Activated CD4-positive, alpha-beta T cell treated with anti-CD3 and anti-CD28 coated beads, Interleukin-2, amount 10 ng/mL, durations not matched to agents 7 days and 5 days (primary cell): ENCODE measurements at places on chromosomes 11 and 22. TPM values are rescaled to one million over a fixed set of nuclear protein-coding genes. Genes with fewer than 3 reads are reported as not detected.
A peak's percentile ranks its signal among the peaks of the same experiment; 100 is the strongest.

- H3K4me1 ChIP-seq, result peaks cover 35% of the 10 kb centered on the region
- peak overlapping the region; percentile 19 for H3K27ac ChIP-seq
- H3K27me3 ChIP-seq, result no peaks in the 10 kb centered on the region
- H3K36me3 ChIP-seq, result peaks cover 52% of the 10 kb centered on the region
- no peak overlapping the region for H3K4me3 ChIP-seq
Measured at GRCh38 chr22:45335854-45336522, 26.3 kb downstream of the FAM118A start.

DNA sequence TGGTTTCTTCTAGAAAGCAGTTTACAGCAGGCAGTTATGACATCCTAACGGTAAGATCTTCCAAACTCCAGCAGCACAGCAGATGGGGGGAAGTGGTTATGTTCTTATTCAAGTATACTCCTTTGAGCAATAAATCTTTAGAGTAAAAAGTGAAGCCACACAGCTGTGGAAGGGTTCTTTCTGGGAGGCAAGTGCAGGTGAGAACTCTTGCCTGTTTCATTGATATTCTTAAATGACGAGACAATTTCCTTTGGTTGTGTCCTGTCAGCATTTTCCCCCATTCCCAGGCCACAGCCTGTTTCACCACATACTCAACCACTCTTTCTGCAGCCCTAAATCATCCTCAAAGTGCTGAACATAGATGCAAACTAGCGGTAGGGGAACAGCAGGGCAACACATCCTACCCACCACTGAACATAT lies 207.3 kb upstream of the MTNR1B start:
- DNase-seq, result no peak
- no peak overlapping the region for H3K27ac ChIP-seq
- no peaks in the 10 kb centered on the region for H3K36me3 ChIP-seq
- H3K27me3 ChIP-seq, result peaks cover 9% of the 10 kb centered on the region
- H3K4me3 ChIP-seq, result no peak overlapping the region

GRCh38 chr11:77069336-77069968 lies 2.7 kb downstream of the CAPN5 start:
- H3K4me1 ChIP-seq, result peaks cover 25% of the 10 kb centered on the region
- no peak overlapping the region for H3K4me3 ChIP-seq
- H3K36me3 ChIP-seq, result no peaks in the 10 kb centered on the region
- DNase-seq, result no peak

DNA sequence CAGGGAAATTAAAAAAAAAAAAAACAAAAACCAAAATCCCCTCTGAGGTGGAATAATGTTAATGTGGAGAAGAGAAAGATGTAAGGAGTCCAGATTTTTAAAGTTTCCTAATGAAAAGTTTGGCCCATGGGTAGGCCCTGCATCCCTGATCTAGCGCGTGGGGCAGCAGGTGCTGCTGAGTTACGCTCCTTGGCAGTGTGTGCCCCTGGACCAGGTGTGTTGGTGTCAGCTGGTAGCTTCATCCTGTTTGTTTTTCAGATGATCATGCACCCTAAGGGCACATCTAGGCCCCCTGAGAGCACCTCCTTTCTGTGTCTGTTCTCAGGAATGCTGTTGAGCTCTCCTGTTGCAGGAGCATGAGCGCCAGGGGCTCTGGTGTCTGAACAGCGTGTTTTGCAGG lies 6.7 kb downstream of the DGCR8 start:
- peaks cover 45% of the 10 kb centered on the region for H3K36me3 ChIP-seq
- no peak for DNase-seq
- no peak overlapping the region for H3K27ac ChIP-seq
- peaks cover 43% of the 10 kb centered on the region for H3K4me1 ChIP-seq

GRCh38 chr11:95338430-95338991 lies 107.5 kb upstream of the SESN3 start:
- no peaks in the 10 kb centered on the region for H3K27me3 ChIP-seq
- no peak for DNase-seq
- peaks cover 23% of the 10 kb centered on the region for H3K4me1 ChIP-seq
- no peak overlapping the region for H3K4me3 ChIP-seq

DNA sequence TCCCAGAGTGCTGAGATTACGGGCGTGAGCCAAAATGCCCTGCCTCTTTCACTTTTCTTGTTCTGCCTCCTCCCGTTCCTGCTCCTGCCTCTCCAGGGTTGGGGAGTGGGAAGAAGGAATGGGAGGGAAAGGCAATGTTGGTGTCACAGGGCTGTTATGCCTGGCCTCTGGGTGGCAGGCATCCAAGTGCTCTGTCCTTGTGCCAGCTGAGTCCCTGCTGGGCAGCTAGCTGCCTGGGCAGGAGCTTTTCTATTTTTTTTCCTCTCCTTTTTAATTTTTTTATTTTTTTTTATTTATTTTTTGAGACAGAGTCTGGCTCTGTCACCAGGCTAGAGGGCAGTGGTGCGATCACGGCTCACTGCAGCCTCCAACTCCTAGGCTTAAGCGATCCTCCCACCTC lies 4.1 kb upstream of the SAC3D1 start:
- peaks cover 12% of the 10 kb centered on the region for H3K4me1 ChIP-seq
- H3K36me3 ChIP-seq, result peaks cover 2% of the 10 kb centered on the region
- no peaks in the 10 kb centered on the region for H3K27me3 ChIP-seq
- no peak overlapping the region for H3K27ac ChIP-seq
- no peak for DNase-seq
- H3K4me3 ChIP-seq, result no peak overlapping the region

DNA sequence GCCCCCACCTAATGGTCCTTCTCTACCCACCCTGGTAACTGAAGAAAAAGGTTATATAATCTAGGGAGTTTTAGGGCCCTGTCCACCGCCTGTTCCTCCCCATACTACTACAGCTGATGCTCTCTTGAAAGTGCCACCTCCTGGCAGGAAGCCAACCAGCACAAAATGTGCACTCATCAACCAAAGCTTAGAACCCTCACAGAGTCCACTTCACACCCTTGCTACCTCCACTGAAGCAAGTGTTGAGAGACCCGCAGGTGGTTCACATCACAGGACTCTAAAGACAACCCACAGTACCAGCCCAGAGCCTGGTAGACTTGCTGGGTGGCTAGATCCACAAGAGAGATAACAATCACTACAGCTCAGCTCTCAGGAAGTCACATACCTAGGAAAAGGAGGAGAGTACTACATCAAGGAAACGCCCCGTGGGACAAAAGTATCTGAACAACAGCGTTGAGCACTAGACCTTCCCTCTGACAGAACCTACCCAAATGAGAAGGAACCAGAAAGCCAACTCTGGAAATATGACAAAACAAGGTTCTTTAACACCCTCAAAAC lies 17.5 kb upstream of the OR10W1 start:
- H3K4me3 ChIP-seq, result no peak overlapping the region
- no peaks in the 10 kb centered on the region for H3K36me3 ChIP-seq
- no peaks in the 10 kb centered on the region for H3K4me1 ChIP-seq
- no peak overlapping the region for H3K27ac ChIP-seq

DNA sequence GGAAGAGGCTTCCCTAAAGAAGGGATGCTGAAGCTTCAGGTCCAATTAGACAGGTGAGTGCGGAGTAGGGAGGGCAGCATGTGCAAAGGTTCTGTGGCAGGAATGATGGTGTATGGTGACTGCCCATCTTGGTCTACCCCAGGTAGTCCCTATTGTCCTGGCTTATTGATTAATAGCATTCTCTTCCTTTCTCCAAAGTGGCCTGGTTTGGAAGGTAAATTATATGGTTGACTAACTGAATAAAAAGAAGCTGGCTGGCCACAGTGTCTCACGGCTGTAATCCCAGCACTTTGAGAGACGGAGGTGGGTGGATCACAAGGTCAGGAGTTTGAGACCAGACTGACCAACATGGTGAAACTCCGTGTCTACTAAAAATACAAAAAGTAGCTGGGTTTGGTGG lies 230.5 kb downstream of the MIAT start:
- peaks cover 2% of the 10 kb centered on the region for H3K27me3 ChIP-seq
- H3K27ac ChIP-seq, result no peak overlapping the region
- no peaks in the 10 kb centered on the region for H3K36me3 ChIP-seq
- DNase-seq, result no peak
- H3K4me1 ChIP-seq, result no peaks in the 10 kb centered on the region

- H3K4me3 ChIP-seq, result peak within 1 kb of the TSS; percentile 82
- peaks cover 1% of the 10 kb centered on the region for H3K27me3 ChIP-seq
- peak within 1 kb of the TSS; percentile 91 for H3K27ac ChIP-seq
- peaks cover 14% of the 10 kb centered on the region for H3K36me3 ChIP-seq
- peaks cover 30% of the 10 kb centered on the region for H3K4me1 ChIP-seq
Measured at GRCh38 chr11:64284048-64284961, at the start of gene BAD. Gene BAD (minus strand): TSS chr11:64284665. CDS start chr11:64284368, 297 bp downstream.

DNA sequence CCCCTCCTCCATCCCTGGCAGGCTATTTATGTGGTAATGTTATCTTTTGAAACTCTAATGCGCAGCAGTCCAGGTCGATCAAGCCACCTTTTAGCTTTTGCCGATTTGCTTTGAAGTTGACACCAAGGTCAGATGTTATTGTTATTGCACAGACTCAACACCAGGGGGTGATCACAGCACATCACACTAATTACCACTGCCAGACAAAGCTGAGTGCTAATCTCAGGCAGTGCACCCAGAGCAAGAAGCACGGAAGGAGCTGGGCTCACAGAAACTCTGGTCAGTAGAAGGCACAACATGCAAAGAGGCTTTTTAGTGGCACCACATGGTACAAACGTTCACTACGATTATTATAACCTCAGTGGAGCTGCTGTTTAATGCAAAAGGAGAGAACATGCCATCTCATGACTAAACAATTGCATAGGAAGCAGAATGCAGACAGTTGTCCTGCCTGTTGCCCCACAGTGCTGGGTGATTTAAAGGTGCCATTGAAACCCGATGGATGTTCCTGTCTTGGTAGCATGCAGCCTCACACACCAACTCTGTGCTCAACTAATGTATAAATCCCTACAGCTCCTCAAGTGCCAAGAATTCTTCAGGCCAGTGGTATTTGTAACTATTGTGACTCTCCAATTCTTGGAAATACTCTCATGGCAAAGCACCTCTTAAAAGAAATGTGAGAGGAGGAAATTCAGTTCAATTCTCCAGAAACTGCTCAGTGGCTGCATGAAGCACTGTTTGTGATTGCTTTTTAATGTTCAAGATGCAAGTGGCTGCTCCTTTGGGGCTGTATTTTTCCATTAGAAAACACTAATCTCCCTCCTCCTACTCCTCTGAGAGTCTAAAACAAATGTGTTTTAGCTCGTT lies 353.9 kb upstream of the DDI1 start:
- H3K4me3 ChIP-seq, result no peak overlapping the region
- no peak overlapping the region for H3K27ac ChIP-seq
- H3K27me3 ChIP-seq, result no peaks in the 10 kb centered on the region
- peaks cover 3% of the 10 kb centered on the region for H3K4me1 ChIP-seq

GRCh38 chr11:76382209-76382608 lies 1.1 kb downstream of the GVQW3 start:
- no peaks in the 10 kb centered on the region for H3K27me3 ChIP-seq
- peaks cover 13% of the 10 kb centered on the region for H3K36me3 ChIP-seq
- peak overlapping the region; percentile 90 for H3K4me3 ChIP-seq
- H3K27ac ChIP-seq, result no peak overlapping the region
- no peak for DNase-seq

GRCh38 chr22:46165977-46166376 lies 15.7 kb downstream of the PPARA start:
- H3K4me3 ChIP-seq, result no peak overlapping the region
- H3K27ac ChIP-seq, result no peak overlapping the region
- H3K27me3 ChIP-seq, result no peaks in the 10 kb centered on the region
- no peaks in the 10 kb centered on the region for H3K36me3 ChIP-seq
- DNase-seq, result no peak

GRCh38 chr22:29716814-29717545 lies 2.8 kb upstream of the CABP7 start:
- peak; percentile 54 for DNase-seq
- H3K27ac ChIP-seq, result no peak overlapping the region
- no peaks in the 10 kb centered on the region for H3K36me3 ChIP-seq

- H3K36me3 ChIP-seq, result no peaks in the 10 kb centered on the region
- no peak for DNase-seq
- H3K27ac ChIP-seq, result no peak overlapping the region
- H3K4me3 ChIP-seq, result no peak overlapping the region
- peaks cover under 1% of the 10 kb centered on the region for H3K27me3 ChIP-seq
Measured at GRCh38 chr11:68976563-68976962, 4.2 kb downstream of the MRGPRD start.

GRCh38 chr11:65863889-65864705 lies 3.9 kb downstream of the MUS81 start:
- H3K36me3 ChIP-seq, result peaks cover 41% of the 10 kb centered on the region
- no peak for DNase-seq
- H3K27me3 ChIP-seq, result no peaks in the 10 kb centered on the region
- no peak overlapping the region for H3K4me3 ChIP-seq
- peaks cover 28% of the 10 kb centered on the region for H3K4me1 ChIP-seq
- H3K27ac ChIP-seq, result no peak overlapping the region

- H3K4me3 ChIP-seq, result no peak overlapping the region
- peaks cover 16% of the 10 kb centered on the region for H3K36me3 ChIP-seq
- no peak overlapping the region for H3K27ac ChIP-seq
- no peaks in the 10 kb centered on the region for H3K27me3 ChIP-seq
Measured at GRCh38 chr11:73804712-73805111, 17.0 kb downstream of the MRPL48 start.

DNA sequence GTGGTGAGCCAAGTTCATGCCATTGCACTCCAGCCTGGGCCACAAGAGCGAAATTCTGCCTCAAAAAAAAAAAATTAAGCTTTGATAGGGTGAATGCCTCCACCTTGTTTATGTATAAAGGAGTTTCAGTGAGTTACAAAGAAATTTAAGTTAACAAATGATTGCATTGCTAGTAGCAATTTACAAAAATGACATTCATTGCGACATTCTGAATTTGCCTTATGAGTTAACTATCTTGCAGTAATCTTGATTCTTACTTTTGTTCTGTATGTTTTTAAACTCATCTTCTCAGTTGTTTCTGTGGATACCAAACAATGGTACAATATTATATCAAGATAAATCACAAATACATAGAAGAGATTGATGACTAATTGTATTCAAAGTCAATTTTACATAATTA lies 207.0 kb downstream of the DDX10 start:
- H3K27ac ChIP-seq, result no peak overlapping the region
- H3K27me3 ChIP-seq, result no peaks in the 10 kb centered on the region
- DNase-seq, result no peak
- H3K36me3 ChIP-seq, result no peaks in the 10 kb centered on the region
- no peak overlapping the region for H3K4me3 ChIP-seq

- no peak for DNase-seq
- H3K27me3 ChIP-seq, result peaks cover 22% of the 10 kb centered on the region
- peaks cover 59% of the 10 kb centered on the region for H3K4me1 ChIP-seq
- no peaks in the 10 kb centered on the region for H3K36me3 ChIP-seq
- peak overlapping the region; percentile 67 for H3K4me3 ChIP-seq
Measured at GRCh38 chr11:59558270-59558643, 46.9 kb downstream of the OR4D9 start.

Gene DYNC2H1
- 1.3 TPM for total RNA-seq

Gene RBM7
- 34.2 TPM for total RNA-seq

Gene OR2AG2
- not detected for total RNA-seq

Gene RRP8
- total RNA-seq, result 27.1 TPM

Gene OR10G4
- not detected for total RNA-seq

Gene GRIA4
- not detected for total RNA-seq

Gene MS4A4A
- total RNA-seq, result not detected

Gene TUBA8
- 2.2 TPM for total RNA-seq

Gene TRPC6
- total RNA-seq, result not detected

Gene NFAM1
- 0.04 TPM for total RNA-seq

Gene DMC1
- total RNA-seq, result 12.5 TPM

Gene TTC12
- 21.8 TPM for total RNA-seq

Gene OR8D1
- total RNA-seq, result not detected

Gene LGALS1
- total RNA-seq, result 1,273 TPM
